ENCODE measurements at places on chromosomes 11 and 22.

- DNase-seq: no peak
Measured at GRCh38 chr11:95101935-95102334, 12.3 kb downstream of the ENDOD1 start.

DNA sequence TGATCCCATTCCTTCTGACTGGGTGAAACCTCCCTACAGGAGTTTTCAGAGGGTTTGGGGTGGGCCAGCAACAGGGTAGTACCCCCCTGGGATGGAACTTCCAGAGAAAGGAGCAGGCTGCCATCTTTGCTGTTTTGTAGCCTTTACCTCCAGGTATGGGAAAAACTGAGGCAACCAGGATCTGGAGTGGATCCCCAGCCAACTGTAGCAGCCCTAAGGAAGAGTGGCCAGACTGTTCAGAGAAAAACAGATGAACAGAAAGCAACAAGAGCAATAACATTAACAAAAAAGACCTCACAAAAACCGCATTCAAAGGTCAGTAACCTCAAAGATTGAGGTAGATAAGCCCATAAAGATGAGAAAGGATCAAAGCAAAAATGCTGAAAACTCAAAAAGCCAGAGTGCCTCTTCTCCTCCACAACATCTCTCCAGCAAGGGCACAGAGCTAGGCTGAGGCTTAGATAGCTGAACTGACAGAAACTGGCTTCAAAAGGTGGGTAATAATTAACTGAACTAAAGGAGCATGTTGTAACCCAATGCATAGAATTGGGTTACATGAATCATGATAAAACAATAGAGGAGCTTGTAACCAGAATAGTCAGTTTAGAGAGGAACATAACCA, 1288.6 kb upstream of the CNTN5 start:
- no peak for DNase-seq

DNA sequence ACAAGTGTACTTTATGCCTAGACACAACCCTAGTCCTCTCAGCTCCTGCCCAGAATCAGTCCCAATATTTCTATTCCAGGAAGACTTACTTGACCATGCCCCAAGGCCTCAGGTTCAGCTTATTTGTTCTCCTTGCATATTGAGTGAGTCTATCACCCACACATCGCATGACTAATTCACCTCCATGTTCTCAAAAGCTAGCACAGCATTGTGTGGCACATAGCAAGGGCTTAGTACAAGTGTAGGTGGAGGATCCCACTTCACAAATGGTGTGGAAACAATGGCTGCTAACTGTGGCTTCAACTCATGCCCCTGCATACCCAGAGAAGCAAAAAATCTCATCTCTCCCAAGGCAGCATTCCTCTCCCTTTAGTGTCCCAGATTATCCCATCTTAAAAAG, 602.6 kb upstream of the API5 start:
- DNase-seq: no peak

GRCh38 chr22:48658871-48659270, 1168.8 kb downstream of the BRD1 start:
- DNase-seq: no peak

GRCh38 chr11:126083829-126084607, 21.4 kb upstream of the CDON start:
- peak; percentile 13 for DNase-seq

DNA sequence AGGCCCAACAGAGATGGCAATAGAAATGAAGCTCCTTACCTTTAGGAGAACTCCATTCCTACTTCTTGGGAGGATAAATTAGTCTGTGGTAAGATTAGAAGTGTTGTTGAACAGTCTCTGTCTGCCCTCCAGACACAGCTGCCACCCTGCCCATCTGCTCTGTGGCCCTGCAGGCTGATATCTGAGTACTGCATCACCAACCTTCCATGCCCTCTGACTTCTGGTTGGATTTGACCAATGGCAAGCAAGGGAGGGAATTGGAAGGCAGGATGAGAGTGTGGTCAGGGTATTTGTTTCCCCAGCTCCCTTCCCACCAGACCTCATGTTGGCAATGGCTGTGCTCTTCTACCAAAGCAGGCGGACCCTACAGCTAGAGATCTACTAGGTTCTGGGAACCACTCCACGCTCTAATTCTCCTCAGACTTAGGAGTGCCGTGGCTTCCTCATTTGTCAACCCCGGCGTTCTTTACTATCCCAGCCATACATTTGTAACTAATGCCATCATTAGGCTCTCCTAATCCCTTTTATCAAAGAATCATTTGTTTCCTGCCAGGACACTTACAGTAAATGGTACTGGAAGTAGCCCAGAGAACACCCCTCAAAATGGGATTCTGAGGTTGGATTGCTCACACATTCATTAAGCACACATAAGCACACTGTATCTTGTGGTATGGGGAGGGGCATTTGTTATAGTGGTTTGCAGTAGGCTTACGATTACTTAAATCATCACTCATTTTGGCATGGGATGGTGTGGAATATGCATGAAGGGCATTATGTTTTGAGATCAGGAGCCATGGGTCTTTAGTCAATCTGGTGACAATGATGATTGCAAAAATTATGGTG, 35.4 kb upstream of the CD44 start:
- DNase-seq: no peak

GRCh38 chr22:30662040-30662439, 5.6 kb downstream of the DUSP18 start:
- no peak for DNase-seq

DNA sequence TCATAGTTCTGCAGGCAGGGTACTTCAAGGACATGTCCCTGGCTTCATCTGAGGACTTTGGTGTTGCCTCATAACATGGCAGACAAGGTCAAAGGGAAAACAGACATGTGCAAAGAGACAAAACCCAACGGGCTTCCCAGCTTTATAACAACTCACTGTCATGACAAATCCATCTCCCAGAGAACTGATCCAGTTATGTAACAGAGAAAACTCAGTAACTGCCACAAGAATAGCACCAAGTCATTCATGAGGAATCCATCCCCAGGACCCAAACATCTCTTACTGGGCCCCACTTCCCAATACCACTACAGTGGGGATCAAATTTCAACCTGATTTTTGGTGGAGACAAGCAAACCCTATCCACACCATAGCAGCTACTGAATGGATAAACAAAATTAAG, 13.0 kb downstream of the OR52N4 start:
- DNase-seq: no peak

GRCh38 chr11:122240638-122241037, 124.6 kb upstream of the BLID start:
- no peak for DNase-seq

GRCh38 chr11:86068138-86068871, 579 bp downstream of the PICALM start:
- peak; percentile 66 for DNase-seq

DNA sequence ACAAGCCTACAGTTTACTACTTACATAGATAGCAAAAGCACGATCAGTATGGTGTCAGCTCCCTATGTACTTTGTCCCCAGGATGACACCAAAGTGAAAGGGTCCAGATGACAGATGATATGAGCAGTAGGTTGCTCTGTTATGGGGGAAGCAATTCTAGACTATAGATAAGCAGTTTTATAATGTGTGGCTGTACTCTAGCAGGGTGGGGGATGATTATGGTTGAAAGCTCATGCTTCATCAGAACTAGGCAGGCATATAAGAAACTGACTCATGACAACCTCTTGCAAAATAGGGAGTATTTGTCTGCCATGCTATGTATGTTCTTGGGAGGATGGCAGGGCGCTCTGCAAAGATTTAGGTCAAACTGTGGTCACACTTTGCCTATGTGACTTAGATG, 158.2 kb upstream of the ZBED5 start:
- no peak for DNase-seq

- DNase-seq: no peak
Measured at GRCh38 chr11:118956847-118957469, 860 bp downstream of the UPK2 start.

GRCh38 chr11:77080643-77081210, 14.0 kb downstream of the CAPN5 start:
- no peak for DNase-seq

DNA sequence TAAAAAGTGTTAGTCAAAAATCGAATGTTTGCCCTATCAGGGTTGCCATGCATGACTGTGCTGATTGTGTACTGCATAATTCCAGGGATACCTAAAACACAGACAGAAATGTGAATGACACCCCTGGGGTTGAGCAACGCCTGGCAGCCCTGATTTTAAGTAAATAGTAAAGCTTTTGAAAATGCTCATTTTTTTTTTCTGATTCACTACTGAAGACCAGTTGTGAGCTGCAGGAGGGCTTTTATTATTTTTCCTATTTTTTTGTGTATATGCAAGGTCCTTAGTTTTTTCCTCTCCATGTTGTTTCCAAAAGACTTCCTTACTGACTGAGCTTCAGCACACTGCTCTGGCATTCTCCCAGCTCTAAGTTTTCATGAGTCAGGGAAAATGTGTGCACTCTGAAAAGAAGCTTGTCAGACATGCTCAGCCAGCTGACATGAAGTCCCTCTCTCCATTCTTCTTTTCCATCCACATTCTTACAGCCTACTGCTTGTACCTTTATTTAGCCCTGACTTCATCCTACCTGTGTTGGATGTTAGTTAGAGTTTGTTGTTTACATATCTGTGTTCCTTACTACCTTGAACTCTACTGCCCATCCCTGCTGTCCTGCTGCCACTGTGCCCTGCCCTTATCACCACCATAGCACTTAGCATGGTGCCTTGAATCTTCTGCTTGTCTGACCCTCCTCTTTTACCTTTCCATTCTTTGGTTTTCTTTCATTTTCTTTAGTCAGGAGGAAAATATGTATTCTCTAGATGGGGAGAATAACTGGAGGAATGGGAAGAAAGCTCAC, 79.5 kb downstream of the HORMAD2 start:
- DNase-seq: no peak

GRCh38 chr11:68954836-68955606, 25.8 kb downstream of the MRGPRD start:
- DNase-seq: no peak

DNA sequence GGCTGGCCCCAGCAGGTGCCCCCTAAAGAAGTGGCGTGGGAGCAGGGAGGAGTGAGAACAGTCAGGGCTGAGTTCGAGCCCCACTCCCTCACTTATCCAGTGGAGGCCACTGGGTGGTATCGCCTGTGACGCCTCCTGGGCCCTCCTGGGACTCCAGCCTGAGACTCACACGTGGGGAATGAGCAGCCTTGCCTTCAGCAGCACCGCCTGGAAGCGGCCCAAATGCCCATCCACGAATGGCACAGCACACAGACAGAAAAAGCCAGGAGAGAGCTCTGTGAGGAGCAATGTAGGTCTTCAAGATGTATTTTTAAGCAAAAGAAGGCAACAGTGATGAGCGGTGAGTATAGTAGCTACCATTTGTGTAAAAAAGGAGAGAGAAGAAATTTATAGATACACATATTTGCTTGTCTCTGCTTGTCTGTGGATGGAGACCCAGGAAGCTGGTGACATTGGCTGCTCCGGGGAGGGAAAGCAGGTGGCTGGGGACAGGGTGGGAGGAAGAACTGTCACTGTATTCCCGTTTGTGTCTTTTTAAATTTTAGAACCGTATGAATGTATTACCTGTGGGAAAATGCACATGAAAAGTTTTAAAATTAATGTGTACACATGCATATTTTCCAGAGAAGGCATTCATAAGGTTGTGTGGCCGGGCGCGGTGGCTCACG, 13.2 kb downstream of the KCNJ4 start:
- no peak for DNase-seq

- DNase-seq: no peak
Measured at GRCh38 chr11:66247295-66247694, 21.1 kb upstream of the RAB1B start.

- DNase-seq: no peak
Measured at GRCh38 chr11:76854709-76855108, 6.0 kb upstream of the ACER3 start.

- peak; percentile 71 for DNase-seq
Measured at GRCh38 chr11:67644042-67644441, 4.5 kb upstream of the TBX10 start.

- DNase-seq: no peak
Measured at GRCh38 chr11:13215149-13215548, 62.4 kb upstream of the BMAL1 start.

- no peak for DNase-seq
Measured at GRCh38 chr22:30777587-30777986, 82.9 kb downstream of the OSBP2 start.

DNA sequence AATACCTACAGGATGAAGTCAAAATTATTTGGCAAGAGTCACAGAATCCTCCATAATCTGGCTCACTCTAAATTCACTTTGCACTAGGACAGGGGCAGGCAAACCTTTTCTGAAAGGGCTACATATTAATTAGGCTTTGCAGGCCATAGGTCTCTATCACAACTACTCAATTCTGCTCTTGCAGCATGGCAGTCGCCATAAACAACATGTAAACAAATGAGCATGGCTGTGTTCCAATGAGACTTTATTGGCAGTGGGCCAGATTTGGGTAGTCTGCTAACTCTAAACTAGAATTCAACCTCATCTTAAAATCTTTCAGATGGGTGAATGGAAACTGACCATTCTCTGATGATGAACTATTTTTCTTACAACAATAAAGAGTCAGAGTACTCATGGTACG, 5.8 kb downstream of the THRSP start:
- DNase-seq: no peak

GRCh38 chr22:33393432-33393831, 335.3 kb upstream of the SYN3 start:
- DNase-seq: no peak
